NCI-H187 (cell line): ENCODE measurements at places on chromosomes 12 and 14.

- DNase-seq, result peak; percentile 92
Observed at GRCh38 chr12:32755654-32756475, at the start of gene YARS2. YARS2 (minus strand) TSS chr12:32755897; CDS start chr12:32755874, 23 bp downstream.

- DNase-seq, result no peak
Observed at GRCh38 chr12:104501660-104502059, 44.9 kb downstream of the CHST11 start.

DNA sequence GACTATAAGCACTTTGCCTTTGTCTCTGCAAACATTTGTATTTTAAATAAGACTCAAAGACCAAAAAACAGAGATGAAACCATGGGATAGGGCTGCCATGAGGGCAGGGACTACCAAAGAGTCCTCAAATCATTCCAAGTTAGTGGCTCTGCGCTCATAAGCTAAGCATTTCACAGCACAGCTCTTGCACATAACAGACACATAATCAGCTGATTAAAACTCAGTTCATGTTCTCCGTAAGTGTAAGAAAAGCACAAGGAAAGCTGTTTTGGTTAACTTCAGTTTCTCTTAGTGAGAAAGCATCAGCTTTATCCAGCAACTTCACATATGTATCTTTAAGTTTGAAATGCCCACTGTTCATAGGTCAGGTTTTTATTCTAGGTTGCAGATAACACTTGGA, 54.9 kb downstream of the IRAK3 start:
- no peak for DNase-seq

GRCh38 chr14:105148604-105149145, 19.9 kb downstream of the JAG2 start:
- DNase-seq, result no peak

DNA sequence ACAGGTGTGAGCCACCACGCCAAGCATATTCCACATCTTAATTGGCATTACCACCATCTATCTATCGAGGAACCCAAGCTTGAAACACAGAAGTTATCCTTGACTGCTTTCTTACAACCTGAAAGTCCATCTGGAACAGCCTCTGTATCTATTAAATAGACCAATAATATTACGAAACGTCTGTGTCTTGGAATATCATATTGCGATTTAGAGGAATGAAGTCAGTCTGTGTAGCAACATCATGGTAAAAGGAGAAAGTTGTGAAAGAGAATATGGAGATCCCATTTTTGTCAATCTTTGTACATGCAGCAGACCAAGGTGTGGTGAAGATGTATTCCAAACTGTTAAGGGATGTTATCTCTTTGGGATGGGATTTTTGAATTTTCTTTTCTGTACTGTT, 25.8 kb upstream of the MAX start:
- no peak for DNase-seq

DNA sequence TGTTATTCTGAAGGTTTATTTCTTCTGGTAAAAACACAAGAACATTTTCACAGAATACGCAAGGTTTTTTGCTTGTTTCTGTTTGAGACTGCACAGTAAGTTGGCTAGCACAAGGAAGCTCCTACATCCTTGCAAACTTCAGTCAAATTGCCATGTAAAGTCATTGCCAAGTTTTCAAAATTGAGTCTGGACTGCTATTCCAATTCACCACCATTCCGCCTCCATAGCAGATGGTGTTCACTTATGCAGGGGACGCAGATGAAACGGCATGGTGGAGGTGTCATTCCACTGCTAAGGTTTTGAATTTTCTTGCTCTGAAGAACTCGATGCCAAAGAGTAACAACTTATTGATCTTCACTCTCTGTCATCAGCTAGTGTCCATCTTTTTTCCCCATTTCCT, 303.9 kb upstream of the SYT1 start:
- DNase-seq, result no peak

DNA sequence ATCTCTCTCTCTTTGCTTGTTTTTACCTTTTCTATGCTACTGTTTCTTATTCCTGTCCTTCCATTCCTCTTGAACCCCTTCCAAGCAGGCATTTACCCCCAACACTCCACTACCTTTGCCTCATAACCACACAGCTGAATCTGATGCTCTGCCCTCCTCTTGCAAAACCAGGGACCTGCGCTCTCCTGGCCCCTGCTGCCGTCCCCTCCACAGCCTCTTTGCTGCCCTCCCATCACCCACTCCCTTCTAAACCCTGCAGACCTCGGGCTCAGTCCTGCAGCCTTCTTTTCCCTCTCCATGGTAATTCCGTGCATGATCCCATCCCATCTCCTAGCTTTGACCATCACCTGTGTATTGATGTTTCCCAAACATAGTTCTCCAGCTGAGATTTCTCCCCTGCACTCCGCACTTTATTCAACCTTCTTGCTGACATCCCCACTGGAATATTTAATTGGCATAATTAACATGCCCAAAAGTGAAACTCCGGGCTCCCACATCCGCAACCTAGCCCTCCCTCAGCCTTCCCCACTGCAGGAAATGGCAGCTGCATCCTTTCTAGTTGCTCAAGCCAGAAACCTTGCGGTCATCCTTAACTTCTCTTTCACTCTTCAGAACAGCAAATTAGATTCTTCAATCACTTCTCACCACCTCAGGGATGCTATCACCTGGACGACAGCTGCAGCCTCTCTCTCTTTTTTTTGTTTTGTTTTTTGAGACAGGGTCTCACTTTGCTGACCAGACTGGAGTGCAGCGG, 16.0 kb downstream of the FIGNL2 start:
- DNase-seq, result no peak

- no peak for DNase-seq
Observed at GRCh38 chr12:54749191-54749818, 101.1 kb upstream of the DCD start.

DNA sequence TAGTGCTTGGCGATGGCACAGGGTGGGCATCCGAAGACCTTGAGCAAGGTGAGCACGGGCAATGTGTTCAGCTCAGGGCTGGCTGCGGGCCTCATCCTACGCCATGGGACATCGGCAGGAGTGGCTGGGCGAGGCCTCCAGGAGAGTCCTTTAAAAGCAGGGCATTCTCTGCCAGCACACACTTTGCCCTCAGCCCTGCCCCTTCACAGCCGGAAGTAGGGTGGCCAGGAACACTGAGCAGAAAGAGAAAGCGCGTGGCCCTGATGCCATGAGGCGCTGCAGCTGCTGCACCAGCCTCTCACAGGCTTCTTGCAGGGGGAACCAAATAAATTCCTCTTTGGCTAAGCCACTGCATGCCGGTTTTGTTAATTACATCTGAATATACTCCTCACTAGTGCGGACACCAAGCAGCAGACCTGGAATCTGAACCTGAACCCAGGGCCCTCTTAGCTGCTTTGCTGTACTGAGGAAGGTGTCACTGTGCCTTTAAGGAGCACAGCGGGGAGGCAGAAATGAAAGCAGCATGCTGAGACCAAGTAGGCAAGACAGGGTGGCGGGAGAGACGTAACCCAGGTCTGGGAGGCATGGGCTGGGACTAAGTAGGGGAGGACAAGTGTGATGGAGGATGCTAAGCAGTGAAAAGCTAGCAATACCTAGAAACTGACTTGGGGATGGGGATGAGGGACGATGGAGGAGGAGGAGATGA, 155.2 kb downstream of the TTC7B start:
- peak; percentile 24 for DNase-seq

DNA sequence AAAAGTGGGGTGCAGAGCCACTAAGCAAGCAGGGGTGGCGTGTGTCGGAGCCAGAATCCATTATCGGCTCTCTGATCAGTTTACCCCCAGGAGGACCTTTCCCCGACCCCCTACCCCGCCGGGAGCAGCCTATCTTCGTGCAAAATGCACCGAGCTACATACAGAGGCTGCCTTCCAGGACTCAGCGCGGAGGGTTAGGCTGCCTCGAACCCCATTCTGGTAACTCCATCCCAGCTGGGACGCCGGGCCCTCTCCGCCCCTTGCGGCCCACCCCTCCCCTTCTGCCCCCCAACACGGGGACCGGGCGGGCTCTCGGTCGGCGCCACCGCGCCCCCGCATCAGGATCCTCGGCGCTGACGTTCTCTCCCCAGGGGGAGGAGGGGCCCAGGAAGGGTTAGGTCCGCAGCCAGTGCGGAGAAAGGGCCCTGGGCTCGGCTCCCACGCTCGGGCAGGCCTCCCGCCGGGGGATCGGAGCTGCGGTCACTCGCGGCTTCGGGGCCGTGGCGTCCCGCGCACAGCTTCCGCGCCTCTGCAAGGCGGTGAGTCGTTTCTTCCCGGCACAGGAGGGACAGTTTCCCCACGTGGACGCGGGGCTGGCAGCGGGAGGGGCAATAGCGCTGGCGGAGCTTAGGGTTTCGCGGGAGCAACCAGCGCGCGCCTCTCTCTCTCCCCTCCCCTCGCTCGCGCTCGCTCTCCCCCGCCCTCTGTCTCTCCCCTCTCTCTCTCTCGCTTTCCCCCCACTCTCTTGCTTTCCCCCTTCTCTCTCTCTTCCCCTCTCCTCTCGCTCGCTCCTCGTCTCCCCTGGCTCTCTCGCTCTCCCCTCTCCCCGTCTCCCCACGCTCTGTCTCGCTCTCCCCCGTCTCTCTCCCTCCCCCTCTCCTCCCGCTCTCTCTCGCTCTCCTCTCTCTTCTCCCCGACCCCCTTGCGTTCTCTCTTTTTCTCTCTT, 12.5 kb upstream of the MAP3K9 start:
- no peak for DNase-seq

- DNase-seq, result no peak
Observed at GRCh38 chr12:105888696-105889095, 250.1 kb downstream of the NUAK1 start.

DNA sequence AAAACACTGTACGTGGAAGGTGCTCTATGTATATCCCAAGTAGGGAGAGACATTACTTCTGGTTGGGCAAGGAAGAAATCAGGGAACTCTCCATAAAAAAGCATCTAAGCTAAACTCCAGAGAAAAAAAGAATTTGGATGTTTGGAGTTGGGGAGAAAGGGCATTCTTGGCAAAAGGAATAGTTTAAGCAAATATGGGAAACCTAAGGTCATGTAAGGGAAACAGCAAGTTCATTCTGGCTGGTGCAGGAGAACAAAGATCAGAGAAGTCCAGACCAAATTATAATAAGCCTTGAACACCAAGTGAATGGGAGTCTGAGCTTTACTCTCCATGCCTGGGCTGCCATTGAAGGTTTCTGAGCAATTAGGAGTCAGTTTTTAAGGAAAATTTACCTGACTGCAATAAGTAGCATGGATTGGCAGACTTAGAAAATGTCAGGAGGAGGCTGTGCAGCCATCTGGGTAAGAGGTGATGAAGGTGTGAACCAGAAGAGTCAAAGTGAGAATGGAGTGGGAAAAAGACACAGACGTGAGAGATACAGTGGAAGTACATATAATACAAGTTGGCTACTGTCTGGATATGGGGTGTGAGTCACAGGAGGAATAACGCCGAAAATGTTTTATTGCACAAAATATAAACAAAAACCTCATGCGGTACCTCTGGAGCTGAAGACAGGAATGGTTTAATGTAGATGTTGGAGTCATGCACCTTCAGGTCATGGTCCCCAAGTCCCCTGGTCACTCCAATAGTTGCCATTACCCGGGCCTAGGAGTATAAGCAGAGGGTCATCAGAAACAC, 222.6 kb downstream of the MON2 start:
- DNase-seq, result no peak

GRCh38 chr12:70080566-70080965, 162.7 kb upstream of the CNOT2 start:
- DNase-seq, result no peak

GRCh38 chr12:65948320-65949008, 124.2 kb downstream of the HMGA2 start:
- no peak for DNase-seq

GRCh38 chr12:19148860-19149259, 19.3 kb downstream of the PLEKHA5 start:
- no peak for DNase-seq

- no peak for DNase-seq
Observed at GRCh38 chr14:35368139-35368460, 36.4 kb downstream of the NFKBIA start.

DNA sequence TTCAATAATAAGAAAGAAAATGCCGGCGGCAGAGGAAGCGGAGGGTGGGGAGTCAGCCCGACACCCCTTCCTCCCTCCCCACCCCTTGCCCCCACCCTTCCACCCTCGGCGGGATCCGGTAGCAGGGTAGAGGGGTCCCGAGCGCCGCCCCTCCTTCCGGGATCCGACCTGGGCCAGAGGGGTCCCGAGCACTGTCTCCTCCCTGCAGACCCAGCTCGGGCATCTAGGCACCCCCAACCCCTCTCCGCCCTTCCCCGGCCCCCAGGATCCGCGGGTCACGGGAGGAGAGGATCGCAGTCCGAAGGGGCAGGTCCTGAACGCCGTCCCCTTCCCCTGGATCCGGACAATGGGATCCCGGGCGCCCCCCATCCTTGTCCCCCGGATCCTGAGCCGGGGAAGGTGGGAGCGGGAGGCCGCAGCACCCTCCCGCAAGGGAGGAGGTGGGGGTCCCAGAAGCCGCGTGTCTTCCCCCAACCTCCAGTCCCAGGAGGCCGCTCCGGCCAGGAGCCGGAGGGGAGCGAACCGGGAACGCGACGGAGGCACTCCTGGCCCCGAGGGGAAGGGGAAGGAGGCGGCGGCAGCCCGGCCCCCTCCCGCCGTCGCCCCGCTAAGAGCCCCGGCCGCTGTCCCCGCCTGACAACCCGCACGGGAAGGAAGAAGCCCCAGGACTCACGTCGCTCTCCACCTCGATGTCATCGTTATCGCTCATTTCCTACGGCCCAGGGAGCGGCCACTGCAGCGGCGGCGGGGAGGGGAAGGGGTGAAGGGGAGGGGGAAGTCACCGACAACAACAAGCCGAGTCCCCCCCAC, 481 bp downstream of the MAX start:
- no peak for DNase-seq

GRCh38 chr14:76576047-76576741, 185.1 kb upstream of the VASH1 start:
- DNase-seq, result no peak

GRCh38 chr12:56761812-56762211, 1.3 kb upstream of the HSD17B6 start:
- DNase-seq, result no peak

DNA sequence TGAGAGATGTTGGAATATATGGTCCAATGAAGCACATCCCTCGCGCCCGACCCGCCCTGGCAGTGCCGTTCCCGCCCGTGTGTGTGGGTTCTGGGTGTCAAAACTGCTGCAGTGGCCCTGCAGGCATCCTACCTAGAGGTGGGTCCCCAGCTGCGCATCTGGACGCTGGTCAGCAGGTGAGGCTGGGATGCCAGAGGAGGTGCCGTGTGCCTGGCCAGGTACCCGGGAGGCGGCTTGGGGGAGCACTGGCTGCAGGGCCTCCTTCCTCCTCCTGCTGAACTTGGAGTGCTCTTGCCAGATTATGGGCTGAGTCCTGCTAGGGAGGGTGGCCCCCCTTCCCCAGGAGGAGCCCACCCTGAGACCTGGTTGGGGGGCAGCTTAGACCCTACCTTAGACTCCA, 5.2 kb downstream of the MTA1 start:
- no peak for DNase-seq

- DNase-seq, result no peak
Observed at GRCh38 chr14:63982629-63983028, 129.8 kb downstream of the SYNE2 start.

GRCh38 chr14:49766839-49767238, 1.1 kb upstream of the KLHDC2 start:
- no peak for DNase-seq

DNA sequence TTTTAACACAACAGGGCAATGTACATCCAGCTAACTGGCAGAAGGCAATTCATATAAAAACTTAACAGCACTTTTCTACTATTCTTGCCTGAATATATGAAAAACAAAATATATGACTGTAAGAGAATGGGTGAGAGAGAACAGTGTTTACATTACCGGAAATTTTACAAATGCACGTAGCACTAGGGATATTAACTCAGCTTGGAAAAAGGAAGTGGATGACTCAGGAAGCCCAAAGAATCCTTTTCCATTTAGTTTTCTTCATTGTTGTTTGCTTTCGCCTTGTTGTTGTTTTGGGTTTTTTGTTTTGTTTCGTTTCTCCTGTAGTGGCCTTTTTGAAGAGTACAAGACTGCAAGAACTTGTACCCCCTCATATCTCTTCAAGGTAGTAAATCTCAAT, 295.5 kb downstream of the EGLN3 start:
- DNase-seq, result no peak
